ENCODE measurements at places on chromosomes 13 and 19. TPM values are rescaled to one million over a fixed set of nuclear protein-coding genes. Genes with fewer than 3 reads are reported as not detected.

The SOX21 gene
- not detected for total RNA-seq

The F2RL3 gene
- total RNA-seq, result 0.59 TPM

The PLIN4 gene
- not detected for total RNA-seq

DNA sequence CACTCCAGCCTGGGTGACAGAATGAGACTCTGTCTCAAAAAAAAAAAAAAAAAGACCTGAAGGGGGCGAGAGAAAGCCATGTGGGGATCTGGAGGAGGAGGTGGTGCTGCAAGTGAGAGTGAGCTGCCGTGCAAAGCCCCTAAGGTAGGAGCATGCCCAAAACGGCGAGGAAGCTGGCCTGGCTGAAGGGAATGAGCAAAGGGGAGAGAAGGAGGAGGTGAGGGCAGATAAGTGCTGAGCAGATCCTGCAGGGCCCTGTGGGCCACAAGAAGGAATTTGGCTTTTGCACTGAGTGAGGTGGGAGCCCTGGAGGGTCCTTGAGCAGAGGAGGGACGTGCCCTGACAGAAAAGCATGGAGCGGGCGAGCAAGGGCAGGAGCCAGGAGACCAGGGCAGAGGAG, 19.4 kb upstream of the ADGRE5 start:
- H3K27me3 ChIP-seq, result no peaks in the 10 kb centered on the region
- peaks cover 40% of the 10 kb centered on the region for H3K4me1 ChIP-seq
- no peaks in the 10 kb centered on the region for H3K36me3 ChIP-seq
- peak overlapping the region; percentile 5 for H3K4me3 ChIP-seq

- H3K27ac ChIP-seq, result no peak overlapping the region
- H3K27me3 ChIP-seq, result peaks cover 15% of the 10 kb centered on the region
- no peak overlapping the region for H3K4me3 ChIP-seq
- peak; percentile 64 for DNase-seq
These were observed 3.1 kb upstream of the PTPRH start for GRCh38 chr19:55212447-55212846.

DNA sequence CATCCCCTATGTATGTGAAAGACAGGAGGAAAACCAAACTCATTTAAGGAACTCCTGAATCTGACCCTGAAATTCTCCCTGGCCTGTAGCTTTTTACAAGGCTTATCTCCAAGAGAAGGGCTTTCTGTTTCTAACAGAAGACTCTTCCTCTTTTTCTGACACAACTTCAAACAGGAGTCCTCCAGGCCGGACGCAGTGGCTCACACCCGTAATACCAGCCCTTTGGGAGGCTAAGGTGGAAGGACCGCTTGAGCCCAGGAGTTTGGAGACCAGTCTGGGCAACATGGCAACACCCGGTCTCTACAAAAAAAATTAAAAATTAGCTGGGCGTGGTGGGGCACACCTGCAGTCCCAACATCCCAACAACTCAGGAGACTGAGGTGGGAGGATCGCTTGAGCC, 41.9 kb downstream of the CARS2 start:
- no peak overlapping the region for H3K27ac ChIP-seq
- no peaks in the 10 kb centered on the region for H3K27me3 ChIP-seq
- H3K4me3 ChIP-seq, result no peak overlapping the region
- peaks cover 60% of the 10 kb centered on the region for H3K36me3 ChIP-seq

GRCh38 chr13:76677043-76677442, 209.2 kb downstream of the KCTD12 start:
- H3K27me3 ChIP-seq, result peaks cover 9% of the 10 kb centered on the region
- no peaks in the 10 kb centered on the region for H3K4me1 ChIP-seq
- H3K36me3 ChIP-seq, result no peaks in the 10 kb centered on the region
- no peak overlapping the region for H3K27ac ChIP-seq

GRCh38 chr13:26705536-26705935, 55.0 kb downstream of the GPR12 start:
- no peak overlapping the region for H3K27ac ChIP-seq
- H3K4me3 ChIP-seq, result no peak overlapping the region
- no peak for DNase-seq
- no peaks in the 10 kb centered on the region for H3K36me3 ChIP-seq
- no peaks in the 10 kb centered on the region for H3K4me1 ChIP-seq
- peaks cover 17% of the 10 kb centered on the region for H3K27me3 ChIP-seq

- no peak overlapping the region for H3K4me3 ChIP-seq
- H3K36me3 ChIP-seq, result no peaks in the 10 kb centered on the region
These were observed 215.7 kb downstream of the KATNAL1 start for GRCh38 chr13:30091691-30092090.

GRCh38 chr19:18421371-18421959, 2.3 kb downstream of the SSBP4 start:
- H3K4me3 ChIP-seq, result peak overlapping the region; percentile 97
- H3K4me1 ChIP-seq, result peaks cover 79% of the 10 kb centered on the region
- H3K27ac ChIP-seq, result peak overlapping the region; percentile 93

DNA sequence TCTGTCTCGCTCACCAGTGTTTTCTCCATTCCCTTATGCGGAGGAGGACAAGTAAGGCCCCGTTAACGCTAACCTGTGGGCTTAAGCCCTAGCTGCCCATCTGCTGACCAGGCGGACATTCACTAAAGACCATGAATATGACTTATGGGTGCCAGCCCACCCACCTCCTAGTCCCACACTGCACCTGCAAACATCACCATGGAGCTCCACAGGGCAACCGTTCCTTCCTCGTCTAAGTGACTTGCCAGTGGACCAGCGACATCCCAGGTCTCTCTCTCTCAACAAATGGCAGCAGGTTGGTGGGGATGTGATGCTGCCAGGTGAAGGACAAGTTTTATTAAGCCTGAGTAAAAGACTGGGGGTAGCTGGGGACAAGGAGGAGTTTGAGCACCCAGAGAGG, 55.2 kb downstream of the CCDC70 start:
- no peak overlapping the region for H3K27ac ChIP-seq
- no peak overlapping the region for H3K4me3 ChIP-seq
- H3K36me3 ChIP-seq, result no peaks in the 10 kb centered on the region
- peaks cover 13% of the 10 kb centered on the region for H3K4me1 ChIP-seq
- DNase-seq, result no peak

DNA sequence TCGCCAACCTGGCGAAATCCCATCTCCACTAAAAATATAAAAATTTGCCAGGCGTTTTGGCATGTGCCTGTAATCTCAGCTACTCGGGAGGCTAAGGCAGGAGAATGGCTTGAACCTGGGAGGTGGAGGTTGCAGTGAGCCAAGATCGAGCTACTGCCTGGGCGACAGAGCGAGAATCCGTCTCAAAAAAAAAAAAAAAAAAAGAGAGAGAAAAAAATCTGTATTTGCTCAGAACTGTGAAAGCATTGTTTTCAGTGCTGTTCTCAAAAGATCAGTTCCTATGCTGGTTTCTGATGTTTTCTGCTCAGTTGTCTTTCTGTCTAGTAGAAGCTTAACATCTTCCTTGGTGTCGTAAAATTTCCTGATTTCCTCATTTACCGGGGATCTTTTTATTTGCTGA, 2.5 kb downstream of the SF3A2 start:
- H3K27me3 ChIP-seq, result no peaks in the 10 kb centered on the region
- peak overlapping the region; percentile 93 for H3K4me3 ChIP-seq
- H3K27ac ChIP-seq, result peak overlapping the region; percentile 96
- peaks cover 60% of the 10 kb centered on the region for H3K4me1 ChIP-seq

- no peak overlapping the region for H3K4me3 ChIP-seq
- H3K4me1 ChIP-seq, result no peaks in the 10 kb centered on the region
- H3K27me3 ChIP-seq, result no peaks in the 10 kb centered on the region
- no peak for DNase-seq
- no peaks in the 10 kb centered on the region for H3K36me3 ChIP-seq
These were observed 338.4 kb downstream of the PCDH17 start for GRCh38 chr13:57969951-57970350.

- H3K27me3 ChIP-seq, result no peaks in the 10 kb centered on the region
- H3K36me3 ChIP-seq, result peaks cover 37% of the 10 kb centered on the region
- no peak overlapping the region for H3K4me3 ChIP-seq
- no peak overlapping the region for H3K27ac ChIP-seq
- no peak for DNase-seq
These were observed 6.5 kb downstream of the SLC44A2 start for GRCh38 chr19:10631874-10632273.

DNA sequence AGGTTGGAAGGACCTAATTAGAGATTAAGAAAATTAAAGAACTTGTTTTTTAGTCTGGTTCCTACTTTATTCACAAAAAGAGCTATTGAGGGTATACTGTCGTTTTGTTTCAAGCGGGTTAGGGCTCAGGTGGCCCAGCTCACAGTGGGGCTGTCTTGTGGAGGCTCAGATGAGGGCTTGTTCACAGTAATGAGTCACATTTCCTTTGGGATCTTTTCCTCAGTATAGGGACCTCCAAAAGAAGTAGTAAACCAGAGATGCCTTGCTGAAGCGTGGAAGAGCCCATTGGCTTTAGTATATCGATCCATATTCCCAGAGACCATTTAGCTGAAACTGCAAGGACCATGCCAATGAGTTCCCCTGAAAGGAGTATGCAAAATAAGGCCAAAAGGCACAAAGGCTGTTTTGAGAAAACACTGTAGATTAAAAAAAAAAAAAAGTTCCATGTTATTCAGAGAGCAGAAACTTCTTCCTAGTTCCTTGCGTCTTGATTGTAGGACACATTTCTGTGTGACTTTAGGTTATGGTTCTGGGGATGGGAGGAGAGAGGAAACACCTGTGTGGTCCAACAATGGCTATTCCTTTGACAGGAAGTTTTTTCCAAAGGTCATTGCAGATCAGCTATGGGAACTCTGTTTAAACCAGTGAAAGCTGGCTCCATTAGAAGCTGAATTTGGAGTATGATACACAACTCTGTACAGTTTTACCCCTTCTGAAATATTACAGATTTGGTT, 32.8 kb upstream of the GPI start:
- H3K27ac ChIP-seq, result no peak overlapping the region
- no peaks in the 10 kb centered on the region for H3K27me3 ChIP-seq
- no peak for DNase-seq
- H3K4me1 ChIP-seq, result peaks cover 3% of the 10 kb centered on the region
- H3K36me3 ChIP-seq, result peaks cover 14% of the 10 kb centered on the region

- H3K4me3 ChIP-seq, result no peak overlapping the region
- peaks cover 21% of the 10 kb centered on the region for H3K27me3 ChIP-seq
- H3K36me3 ChIP-seq, result no peaks in the 10 kb centered on the region
These were observed 106.9 kb upstream of the SERP2 start for GRCh38 chr13:44266772-44267171.

GRCh38 chr13:53054569-53054968, 26.0 kb downstream of the OLFM4 start:
- no peaks in the 10 kb centered on the region for H3K27me3 ChIP-seq
- H3K4me1 ChIP-seq, result no peaks in the 10 kb centered on the region
- H3K4me3 ChIP-seq, result no peak overlapping the region
- H3K27ac ChIP-seq, result no peak overlapping the region
- H3K36me3 ChIP-seq, result no peaks in the 10 kb centered on the region

DNA sequence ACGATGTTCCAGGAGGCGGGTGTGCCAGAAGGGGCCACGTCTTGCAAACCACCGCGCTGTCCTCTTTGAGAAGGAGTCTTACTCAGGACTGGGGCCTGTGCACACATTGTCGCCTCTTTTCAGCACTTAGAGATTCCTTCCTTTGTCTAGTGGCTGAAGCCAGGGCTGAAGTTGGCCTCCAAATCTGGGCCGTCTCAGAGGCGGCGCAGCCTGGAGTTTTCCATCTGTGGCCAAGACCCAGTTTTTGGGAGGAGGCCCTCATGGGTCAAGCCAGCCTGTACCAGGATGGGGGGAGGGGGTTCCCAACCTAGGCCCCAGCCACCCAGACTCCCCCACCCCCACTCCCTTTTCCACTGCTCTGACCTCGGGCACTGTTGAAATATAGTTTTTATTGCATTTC, 11.8 kb downstream of the ANO8 start:
- H3K27ac ChIP-seq, result no peak overlapping the region
- H3K4me1 ChIP-seq, result no peaks in the 10 kb centered on the region
- DNase-seq, result no peak
- no peak overlapping the region for H3K4me3 ChIP-seq
- peaks cover 10% of the 10 kb centered on the region for H3K36me3 ChIP-seq
- H3K27me3 ChIP-seq, result peaks cover 4% of the 10 kb centered on the region

- H3K36me3 ChIP-seq, result peaks cover 9% of the 10 kb centered on the region
- no peak overlapping the region for H3K4me3 ChIP-seq
- H3K27me3 ChIP-seq, result no peaks in the 10 kb centered on the region
- DNase-seq, result no peak
- peaks cover 34% of the 10 kb centered on the region for H3K4me1 ChIP-seq
- no peak overlapping the region for H3K27ac ChIP-seq
These were observed 3.9 kb downstream of the SBNO2 start for GRCh38 chr19:1169921-1170885.
